ENCODE measurements at places on chromosomes 16 and 17. TPM values are rescaled to one million over a fixed set of nuclear protein-coding genes. Genes with fewer than 3 reads are reported as not detected.

DNA sequence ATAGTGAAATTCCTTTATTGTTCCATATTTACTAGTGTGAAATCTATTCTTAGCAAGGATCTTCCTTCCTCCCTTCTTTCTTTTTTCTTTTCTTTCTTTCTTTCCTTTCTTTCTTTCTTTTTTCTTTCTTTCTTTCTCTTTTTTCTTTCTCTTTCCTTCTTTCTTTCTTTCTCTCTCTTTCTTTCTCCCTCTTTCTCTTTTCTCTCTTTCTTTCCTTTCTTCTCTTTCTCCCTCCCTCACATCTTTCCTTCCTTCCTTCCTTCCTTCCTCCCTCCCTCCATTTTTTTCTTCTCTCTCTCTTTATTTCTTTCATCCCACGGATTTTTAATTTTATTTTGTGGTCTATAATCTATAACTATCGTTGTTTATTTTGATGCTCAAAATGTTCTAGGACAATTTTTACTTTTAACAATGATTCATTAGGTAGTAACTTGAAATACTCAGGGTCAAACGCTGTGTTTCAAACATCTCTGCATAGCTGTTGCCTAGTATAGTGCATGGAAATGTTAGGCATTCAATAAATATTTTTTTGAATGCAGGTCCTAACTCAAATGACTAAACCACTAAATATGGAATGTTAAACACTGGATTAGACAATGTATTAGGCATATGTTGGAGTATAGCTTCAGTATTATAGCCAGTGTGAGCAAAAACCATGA lies 178.3 kb downstream of the MAP2K6 start:
- DNase-seq, result no peak

DNA sequence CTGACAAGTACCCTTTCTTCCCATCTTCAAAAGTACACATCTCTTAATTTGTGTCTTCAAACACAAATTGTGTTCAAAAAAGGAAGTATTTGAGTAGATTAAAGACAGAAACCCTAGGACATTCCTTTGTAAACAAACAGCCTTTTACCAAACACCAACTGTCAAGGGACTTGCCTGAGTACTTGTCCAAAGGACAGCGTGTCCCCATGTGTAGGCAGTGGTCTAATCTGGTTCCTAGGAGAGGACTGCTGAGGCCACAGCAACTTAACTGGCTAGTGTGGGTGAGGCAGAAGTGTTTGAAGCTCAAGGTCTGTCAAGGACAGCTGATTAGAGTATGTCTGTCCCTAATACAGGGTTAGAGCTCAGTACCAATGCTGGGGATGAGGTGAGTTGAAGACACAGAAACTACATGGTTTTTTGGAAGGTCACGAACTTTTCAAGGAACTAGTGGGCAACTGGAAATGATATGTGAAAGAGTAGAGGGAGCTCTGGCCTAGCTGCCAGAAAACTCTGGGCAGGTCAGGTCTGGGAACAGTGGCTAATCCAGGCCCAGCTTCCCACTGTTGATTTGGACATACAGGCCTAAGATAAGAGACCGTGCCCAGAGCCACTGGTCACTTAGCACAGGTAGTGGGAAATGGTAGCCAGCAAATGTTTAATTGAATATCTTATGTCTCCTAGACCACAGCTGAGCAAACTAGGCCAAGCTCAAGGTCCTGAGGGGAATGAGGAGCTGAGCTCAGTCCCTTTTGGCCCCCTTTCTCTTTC lies 10.1 kb downstream of the HMOX2 start:
- no peak for DNase-seq

DNA sequence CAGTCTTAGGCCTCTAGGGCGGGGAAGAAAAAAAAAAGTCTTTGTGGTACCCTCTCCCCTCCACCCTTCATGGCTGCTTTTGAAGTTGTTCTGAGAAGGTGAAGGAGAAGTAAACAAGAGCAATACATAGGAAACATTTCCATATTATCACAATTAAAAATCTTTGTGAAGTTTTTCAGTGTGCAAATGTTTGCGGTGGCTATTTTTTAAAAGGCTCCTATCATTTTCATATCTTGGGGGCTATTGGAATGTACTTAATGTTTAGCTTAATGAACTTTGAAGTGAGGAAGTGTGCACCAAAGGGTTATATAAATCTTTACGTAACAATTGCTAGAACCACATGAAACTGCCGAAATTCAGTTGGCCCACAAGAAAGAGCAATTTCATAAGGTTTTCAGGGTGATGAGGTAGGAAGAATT lies 7.6 kb downstream of the NOL11 start:
- no peak for DNase-seq

- no peak for DNase-seq
These were observed 60.3 kb upstream of the CIBAR2 start for GRCh38 chr16:85172455-85173145.

GRCh38 chr16:4936181-4936990 lies 562 bp downstream of the PPL start:
- DNase-seq, result no peak

- no peak for DNase-seq
These were observed 293.8 kb downstream of the ABCC12 start for GRCh38 chr16:47861999-47862398.

Gene SKAP1
- not detected for total RNA-seq

Gene HOXB9
- total RNA-seq, result not detected

Gene NPW
- total RNA-seq, result not detected
